NCI-H1092 (cell line): ENCODE measurements at places on chromosomes 7 and 10.
A peak's percentile ranks its signal among the peaks of the same experiment; 100 is the strongest.

GRCh38 chr10:80701706-80702105, 164.0 kb downstream of the SH2D4B start:
- no peak for DNase-seq

DNA sequence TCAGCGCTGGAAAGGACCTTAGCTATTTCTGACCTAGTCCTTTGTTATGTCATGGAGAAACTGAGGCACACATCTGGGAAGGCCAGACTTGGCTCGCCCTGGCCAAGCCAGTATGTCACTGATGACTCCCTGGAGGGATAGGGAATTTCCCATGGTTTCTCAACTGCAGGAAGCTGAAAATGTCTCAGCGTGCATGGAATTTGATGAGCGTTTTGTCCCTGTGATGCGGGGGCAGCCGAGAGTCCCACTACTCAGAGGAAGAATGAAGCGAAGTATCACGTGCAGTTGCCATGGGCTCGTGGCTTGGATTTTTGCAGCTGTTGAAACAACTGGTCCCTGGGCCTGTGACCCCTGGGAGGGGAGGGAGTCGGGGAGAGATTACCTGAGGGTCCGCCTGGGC, 44.8 kb downstream of the CLIP2 start:
- no peak for DNase-seq

GRCh38 chr10:35940141-35941041, 298.3 kb upstream of the FZD8 start:
- no peak for DNase-seq

GRCh38 chr10:101568054-101568745, 19.9 kb downstream of the POLL start:
- DNase-seq, result no peak

DNA sequence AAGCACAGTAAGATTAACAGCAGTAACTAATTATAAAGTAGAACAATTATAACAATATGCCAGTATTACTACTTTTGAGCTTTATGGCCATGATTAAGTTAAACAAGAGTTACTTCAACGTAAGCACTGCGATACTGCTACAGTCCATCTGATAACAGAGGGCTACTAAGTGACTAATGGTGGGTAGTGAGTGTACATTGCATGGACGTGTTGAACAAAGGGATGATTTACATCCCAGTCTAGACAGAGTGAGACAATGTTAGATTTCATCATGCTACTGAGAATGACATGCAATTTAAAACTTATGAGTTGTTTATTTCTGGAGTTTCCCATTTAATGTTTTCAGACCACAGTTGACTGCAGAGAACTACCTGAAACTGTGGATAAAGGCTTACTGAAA, 45.6 kb downstream of the TPST1 start:
- DNase-seq, result no peak

DNA sequence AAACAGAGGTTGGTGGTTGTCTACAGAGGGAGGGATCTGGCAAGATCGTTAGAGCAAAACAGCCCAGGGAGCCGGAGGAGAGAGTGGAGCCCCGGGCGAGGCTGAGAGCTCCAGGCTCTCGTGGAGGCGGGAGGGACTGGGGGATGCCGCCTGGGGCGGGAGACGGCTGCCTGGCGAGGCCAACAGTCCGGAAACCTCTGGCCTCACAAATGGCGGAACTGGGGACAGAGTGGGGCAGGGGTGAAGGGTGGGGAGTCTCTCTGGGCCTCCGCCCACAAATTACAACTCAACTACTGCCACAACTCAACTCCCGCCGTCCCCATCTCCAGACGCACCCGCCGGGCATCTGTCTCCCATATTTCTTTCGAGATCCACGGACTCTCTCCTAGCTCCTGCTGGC, 47.7 kb downstream of the CLEC2L start:
- DNase-seq, result no peak

DNA sequence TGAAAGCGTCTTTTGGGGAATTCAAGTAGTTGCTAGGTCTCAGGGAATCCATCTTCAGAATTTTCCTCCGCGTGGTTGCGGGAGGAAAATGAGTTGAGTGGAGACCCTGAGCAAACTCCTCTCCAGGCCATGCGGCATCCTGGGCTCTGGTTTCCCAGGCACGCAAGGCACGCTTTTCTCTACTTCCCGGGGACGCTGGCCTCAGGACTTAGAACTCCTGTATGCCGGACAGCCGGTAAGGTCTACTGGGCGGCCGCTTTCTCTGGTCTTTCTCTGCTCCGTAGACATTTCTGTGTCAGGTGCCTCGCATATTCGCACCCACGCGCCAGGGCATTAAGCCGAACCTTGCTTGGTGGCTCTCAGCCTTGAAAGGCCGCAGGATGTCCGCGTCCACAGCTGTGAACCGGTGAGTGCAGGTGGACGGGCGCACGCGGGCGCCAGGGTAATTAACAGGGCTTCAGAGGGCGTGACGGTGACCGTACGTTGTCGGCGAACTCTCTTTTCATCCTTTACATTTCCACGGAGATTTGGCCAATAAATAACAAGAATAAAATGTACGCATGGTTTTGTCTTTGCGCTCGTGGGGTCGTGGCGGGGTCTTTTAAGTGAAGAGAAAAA, 992 bp upstream of the RBM20 start:
- no peak for DNase-seq

- no peak for DNase-seq
Measured at GRCh38 chr10:130202984-130203621, 66.9 kb downstream of the GLRX3 start.

DNA sequence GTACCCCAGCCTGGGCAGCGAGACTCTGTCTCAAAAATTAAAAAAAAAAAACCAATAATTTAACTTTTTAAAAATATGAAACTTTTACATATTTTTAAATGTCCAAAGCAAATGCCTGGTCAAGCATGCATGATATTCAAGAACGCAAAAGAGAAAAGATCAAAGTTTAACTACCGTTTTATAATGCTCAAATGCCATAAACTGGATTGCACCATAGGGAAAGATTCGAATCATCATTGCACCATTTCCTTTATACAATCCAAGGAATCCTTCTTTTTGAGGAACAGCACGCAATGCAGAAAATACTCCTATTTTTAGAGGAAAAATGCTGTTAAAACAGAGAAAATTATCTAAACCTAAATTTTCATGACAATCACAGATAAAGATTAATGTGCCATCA, 20.9 kb downstream of the SLC25A16 start:
- no peak for DNase-seq

DNA sequence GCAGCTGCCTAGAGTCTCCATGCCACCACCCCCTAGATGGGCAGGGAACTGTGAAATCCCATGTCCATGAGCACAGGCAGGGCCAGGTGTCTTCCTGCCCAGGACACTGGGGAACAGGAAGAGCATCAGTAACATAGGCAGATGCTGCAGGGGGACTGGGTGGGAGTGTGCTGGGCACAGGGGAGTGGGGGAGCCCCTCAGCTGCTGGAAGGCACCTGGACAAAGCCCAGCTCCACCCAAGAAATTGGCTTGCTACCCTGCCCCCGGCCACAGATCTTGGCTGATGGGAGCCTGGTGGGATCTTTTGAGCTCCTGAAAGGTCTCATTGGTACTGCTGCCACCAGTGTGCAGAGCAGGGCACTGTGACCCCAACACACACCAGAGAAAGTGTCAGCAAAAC, 66.7 kb downstream of the TCERG1L start:
- no peak for DNase-seq

GRCh38 chr7:23074443-23075261, 30.9 kb upstream of the KLHL7 start:
- peak; percentile 9 for DNase-seq

GRCh38 chr7:143181349-143181748, 1.9 kb upstream of the TAS2R39 start:
- DNase-seq, result no peak

- no peak for DNase-seq
Measured at GRCh38 chr10:88583584-88583957, 453 bp upstream of the RNLS start.

- DNase-seq, result no peak
Measured at GRCh38 chr7:40009301-40009700, 59.2 kb downstream of the CDK13 start.

GRCh38 chr7:31102151-31102972, 50.3 kb downstream of the ADCYAP1R1 start:
- no peak for DNase-seq

GRCh38 chr10:105793071-105793470, 1152.0 kb downstream of the SORCS3 start:
- no peak for DNase-seq

DNA sequence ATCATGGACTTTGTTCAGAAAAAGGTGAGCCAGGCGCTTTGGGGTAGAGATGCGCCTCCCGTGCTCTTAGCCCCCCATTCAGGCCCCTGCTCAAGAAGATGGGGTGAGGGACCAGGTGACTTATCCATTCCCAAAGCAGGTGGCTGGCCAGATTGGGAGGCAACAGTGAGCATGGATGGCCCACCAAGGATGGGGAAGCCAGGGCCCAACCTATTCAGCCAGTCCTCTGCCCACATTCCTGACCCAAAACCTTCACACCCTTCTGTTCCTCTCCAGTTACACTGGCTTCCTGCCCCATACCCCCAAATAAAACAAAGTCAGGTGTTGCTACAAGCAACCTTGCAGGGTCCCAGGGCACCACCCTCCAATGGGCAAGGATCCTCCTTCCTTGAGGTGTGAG, 44.4 kb downstream of the TSPAN15 start:
- no peak for DNase-seq

DNA sequence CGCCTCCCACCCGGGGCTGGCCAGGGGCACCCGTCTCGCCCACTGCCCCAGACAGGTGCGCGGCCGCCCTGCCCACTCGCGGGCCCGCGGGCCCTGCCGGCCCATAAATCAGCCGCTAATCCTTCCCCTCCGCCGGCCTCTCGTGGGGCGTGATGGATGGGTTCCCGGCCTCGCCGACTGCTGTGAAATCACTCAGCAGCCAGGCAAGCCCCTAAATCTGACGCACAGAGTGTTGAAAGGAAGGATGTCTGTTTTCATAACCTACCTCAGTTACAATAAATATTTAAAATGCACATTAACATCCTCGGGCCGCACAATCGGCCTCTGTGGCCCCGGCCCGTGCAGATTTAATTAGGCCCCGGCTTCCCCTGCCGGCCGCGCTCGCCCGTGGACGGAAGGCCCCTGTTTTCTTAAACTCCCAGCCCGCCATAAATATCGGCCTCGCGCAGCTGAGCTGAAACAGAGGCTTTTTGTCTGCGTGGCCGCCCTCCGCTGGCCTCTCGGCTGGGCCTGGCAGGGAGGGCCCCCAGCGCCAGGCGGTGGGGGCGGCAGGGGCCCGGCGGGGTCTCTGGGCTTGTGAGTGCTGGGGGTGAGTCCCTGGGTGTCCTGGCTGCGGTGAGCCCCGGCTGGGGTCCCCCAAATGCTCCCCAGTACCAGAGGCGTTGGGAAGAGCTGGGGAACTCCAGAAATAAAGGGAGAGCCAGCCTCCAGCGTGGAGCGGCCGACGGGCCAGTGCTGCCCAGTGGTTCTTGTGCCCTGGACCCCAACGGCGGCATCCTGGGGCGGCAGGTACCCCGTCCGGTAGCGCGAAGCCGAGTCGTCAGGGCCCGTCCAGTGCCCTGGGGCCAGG, 90.7 kb downstream of the UNCX start:
- DNase-seq, result no peak

DNA sequence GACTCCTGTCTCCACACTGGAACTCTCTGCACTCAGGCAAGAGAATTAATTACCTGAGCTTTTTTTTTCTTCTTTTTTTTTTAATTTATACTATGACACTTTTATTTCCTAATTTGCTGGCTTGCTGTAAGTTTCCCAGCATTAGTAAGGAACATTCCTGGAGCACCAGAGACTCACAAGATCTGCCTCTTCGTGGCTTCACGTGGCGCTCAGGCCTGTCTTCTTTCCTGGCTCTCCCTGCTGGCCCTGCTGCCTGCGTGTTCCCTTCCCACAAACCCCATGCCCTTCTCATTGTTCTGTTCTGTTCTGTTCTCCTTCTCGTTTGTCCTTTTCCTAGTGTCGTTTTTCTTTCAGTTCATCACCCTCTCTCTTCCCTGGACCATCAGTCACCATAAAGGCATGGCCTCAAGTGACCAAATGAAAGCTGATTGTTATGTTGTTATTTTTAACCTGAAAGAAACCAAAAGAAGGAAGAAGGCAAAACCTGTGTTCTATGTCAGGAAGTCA, 591.6 kb upstream of the PFKP start:
- no peak for DNase-seq

- DNase-seq, result no peak
Measured at GRCh38 chr10:70192326-70192968, 22.1 kb upstream of the SAR1A start.

DNA sequence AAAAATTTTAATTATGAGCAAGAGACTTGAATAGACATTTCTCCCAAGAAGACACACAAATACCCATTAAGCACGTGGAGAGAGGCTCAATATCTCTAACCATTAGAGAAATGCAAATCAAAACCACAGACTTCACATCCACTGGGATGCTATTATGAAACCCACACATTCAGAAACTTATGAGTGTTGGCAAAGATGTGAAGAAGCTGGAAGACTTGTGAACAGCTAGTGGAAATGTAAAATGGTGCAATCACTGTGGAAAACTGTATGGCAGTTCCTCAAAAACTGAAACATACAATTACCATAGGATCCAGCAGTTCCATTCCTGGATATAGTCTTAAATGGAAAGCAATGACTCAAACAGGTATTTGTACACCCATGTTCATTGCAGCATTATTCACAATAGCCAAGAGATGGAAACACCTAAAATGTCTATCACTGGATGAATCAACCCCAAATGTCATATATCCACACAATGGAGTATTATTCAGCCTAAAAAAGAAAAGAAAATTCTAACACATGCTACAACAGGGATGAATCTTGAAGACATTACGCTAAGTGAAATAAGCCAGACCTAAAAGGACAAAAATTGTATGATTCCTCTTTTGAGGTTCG, 53.5 kb upstream of the FRMD4A start:
- DNase-seq, result no peak

DNA sequence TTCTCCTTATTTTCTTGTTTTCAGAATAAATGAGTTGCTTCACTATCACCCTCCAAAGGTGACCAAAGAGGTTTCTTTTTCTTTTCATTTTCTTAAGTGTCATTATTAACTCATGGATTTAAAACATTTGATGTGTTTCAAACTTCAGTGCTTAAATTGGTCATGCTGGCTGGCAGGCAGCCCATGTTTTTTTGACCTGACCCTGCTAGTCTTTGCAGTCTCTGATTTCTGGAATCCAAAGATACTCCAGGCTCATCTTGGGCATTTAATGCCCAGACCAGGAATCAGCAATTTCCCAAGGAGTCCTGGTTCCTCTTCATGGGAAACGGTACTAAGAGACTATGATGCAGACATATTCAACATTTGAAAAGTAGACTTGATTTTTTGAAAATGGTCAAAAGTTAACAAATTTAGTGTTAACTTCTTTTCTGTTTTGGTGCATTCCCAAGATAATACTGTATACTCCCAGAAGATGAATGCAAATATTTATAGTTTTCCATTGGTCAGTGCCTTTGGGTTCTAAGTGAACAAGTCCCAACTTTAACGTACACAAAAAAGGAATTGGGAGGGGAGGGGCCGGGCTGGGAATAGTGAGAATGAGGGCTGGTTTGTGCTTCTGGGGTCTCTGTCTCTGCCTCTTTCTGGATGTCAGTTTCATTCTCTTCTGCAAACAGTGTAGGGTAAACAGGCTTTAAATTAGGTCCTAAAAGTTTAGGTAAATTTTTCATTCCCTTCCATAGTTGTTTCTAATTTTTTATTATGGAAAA, 19.8 kb downstream of the NUB1 start:
- no peak for DNase-seq
